Endothelial cell of coronary artery (primary cell): ENCODE measurements at places on chromosomes 11 and 22. TPM values are rescaled to one million over a fixed set of nuclear protein-coding genes. Genes with fewer than 3 reads are reported as not detected.

LZTR1 gene
- 43.7 and 70.3 TPM in 2 replicates for total RNA-seq

DEFB131B gene
- total RNA-seq = not detected in 2 replicates

TSGA10IP gene
- under 0.01 TPM in 1 of 2 replicates, not detected in the other for total RNA-seq

SYT13 gene
- not detected in 2 replicates for total RNA-seq

PRAME gene
- total RNA-seq = 0.09 TPM in 1 of 2 replicates, not detected in the other

CDC42BPG gene
- total RNA-seq = 0.09 and 0.18 TPM in 2 replicates

OR51B2 gene
- not detected in 2 replicates for total RNA-seq

ADAMTS15 gene
- total RNA-seq = under 0.01 and 1.9 TPM in 2 replicates

OR8A1 gene
- not detected in 2 replicates for total RNA-seq

CATSPERZ gene
- total RNA-seq = 0.27 TPM in 1 of 2 replicates, not detected in the other

KCNJ1 gene
- total RNA-seq = not detected in 2 replicates

SCUBE1 gene
- total RNA-seq = not detected in 2 replicates

FOLH1 gene
- total RNA-seq = 0.18 and 0.85 TPM in 2 replicates

MS4A12 gene
- not detected in 2 replicates for total RNA-seq

MAJIN gene
- not detected in 2 replicates for total RNA-seq

ADAMTS8 gene
- not detected in 2 replicates for total RNA-seq

FADS1 gene
- 32.6 and 36.1 TPM in 2 replicates for total RNA-seq

ANO1 gene
- total RNA-seq = 0.09 and 0.47 TPM in 2 replicates

FOLR1 gene
- total RNA-seq = not detected in 2 replicates

OR2AG2 gene
- 0.09 and 0.18 TPM in 2 replicates for total RNA-seq

OR5P2 gene
- 0.09 TPM in 1 of 2 replicates, not detected in the other for total RNA-seq

TCN1 gene
- not detected in 2 replicates for total RNA-seq

LIMK2 gene
- total RNA-seq = 62.1 and 91.3 TPM in 2 replicates

AMOTL1 gene
- total RNA-seq = 35.2 and 46.5 TPM in 2 replicates

KCNC1 gene
- total RNA-seq = not detected in 2 replicates

SLC16A8 gene
- 0.28 TPM in 1 of 2 replicates, not detected in the other for total RNA-seq

OR8B3 gene
- total RNA-seq = not detected in 2 replicates

SLC22A25 gene
- total RNA-seq = not detected in 2 replicates

GAB4 gene
- under 0.01 TPM in 1 of 2 replicates, not detected in the other for total RNA-seq

OR52E1 gene
- not detected in 2 replicates for total RNA-seq

TYR gene
- not detected in 2 replicates for total RNA-seq

MOV10L1 gene
- 17.9 and 20.4 TPM in 2 replicates for total RNA-seq

ZNF280B gene
- 0.36 and 0.56 TPM in 2 replicates for total RNA-seq

KRTAP5-8 gene
- not detected in 2 replicates for total RNA-seq

SNX32 gene
- 0.36 and 0.38 TPM in 2 replicates for total RNA-seq

STIP1 gene
- total RNA-seq = 200 and 221 TPM in 2 replicates

THY1 gene
- 0.18 and 0.38 TPM in 2 replicates for total RNA-seq

PARVA gene
- 21.5 and 28.0 TPM in 2 replicates for total RNA-seq

KDELR3 gene
- 27.4 and 36.0 TPM in 2 replicates for total RNA-seq

CARD10 gene
- total RNA-seq = 39.0 and 52.6 TPM in 2 replicates

RASL10A gene
- total RNA-seq = 0.09 and 0.72 TPM in 2 replicates

IGSF22 gene
- total RNA-seq = not detected in 2 replicates

EXPH5 gene
- total RNA-seq = under 0.01 TPM in 2 replicates

DBX1 gene
- not detected in 2 replicates for total RNA-seq

RTCB gene
- 158 and 189 TPM in 2 replicates for total RNA-seq

C11orf91 gene
- 0.38 and 0.54 TPM in 2 replicates for total RNA-seq

C22orf23 gene
- 0.19 and 0.27 TPM in 2 replicates for total RNA-seq
